ENCODE measurements at places on chromosomes 1 and 21.

GRCh38 chr1:185555743-185556142 lies 178.4 kb upstream of the HMCN1 start:
- DNase-seq = no peak

DNA sequence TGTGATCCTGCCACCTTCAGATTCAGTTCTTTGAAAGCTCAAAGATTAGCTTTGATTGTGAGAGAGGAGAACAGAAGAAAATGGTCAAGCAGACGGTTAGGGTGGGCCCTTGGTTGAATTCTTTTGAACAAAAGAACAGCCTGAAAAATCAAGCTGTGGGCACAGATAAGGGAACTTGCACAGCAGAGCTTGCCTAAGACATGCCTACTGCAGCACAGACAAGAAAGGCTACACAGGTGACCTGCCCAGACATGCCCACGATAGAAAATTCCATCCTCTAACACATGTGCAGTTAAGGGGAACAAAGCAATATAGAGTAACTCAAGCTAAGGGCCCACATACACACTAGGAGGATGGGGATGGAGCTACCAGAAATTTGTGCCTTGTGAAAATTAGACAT lies 512.5 kb upstream of the LRRC7 start:
- DNase-seq = no peak

DNA sequence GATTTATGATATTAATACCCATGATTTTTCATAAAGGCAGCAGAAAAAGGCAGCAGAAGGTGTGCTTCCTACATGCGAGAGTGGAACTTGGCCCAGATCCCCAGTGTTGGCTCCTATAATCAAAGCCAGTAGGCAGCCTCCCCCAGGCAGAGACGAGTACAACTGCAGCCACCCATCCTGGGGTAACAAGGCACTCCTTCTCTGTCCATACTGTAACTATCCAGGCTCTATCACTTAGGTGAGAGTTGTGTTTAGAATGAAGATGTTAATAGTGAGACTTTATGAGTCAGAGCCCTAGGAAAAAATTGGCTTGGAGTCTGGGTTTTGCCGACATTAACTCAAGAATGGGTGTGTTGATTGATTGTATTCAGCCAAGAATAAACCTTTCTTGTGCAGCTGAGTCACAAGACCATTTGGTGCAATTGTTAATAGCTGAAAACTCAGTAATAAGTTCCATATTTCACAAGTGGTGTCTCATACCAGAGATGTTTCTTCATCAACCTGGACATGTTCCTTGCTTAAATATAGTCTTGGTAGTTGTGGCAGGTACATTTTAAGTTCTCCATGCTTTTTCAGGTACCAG lies 322.3 kb downstream of the DUSP10 start:
- DNase-seq = no peak

DNA sequence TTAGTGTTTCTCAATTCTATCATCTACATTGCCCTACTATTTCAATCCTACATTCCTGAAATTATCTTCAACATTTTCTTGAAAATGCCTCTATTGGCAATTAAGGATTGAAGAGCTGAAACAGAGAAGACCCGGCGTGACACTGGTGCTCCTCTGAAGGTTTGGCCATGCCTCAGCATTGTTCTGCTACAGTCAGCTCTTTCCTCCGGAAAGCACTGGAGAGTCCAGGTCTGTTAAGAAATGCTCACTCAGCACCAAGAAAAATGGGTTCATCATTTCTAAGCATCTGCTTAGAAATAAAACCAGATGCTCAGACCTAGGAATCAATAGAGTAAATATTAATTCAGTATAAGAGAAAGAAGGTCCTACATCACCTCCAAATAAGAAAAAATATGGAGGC lies 58.8 kb downstream of the WARS2 start:
- no peak for DNase-seq

- DNase-seq = no peak
These were observed 12.5 kb downstream of the SMIM12 start for GRCh38 chr1:34847094-34847493.

- no peak for DNase-seq
These were observed 453.3 kb downstream of the NUF2 start for GRCh38 chr1:163774978-163775620.

DNA sequence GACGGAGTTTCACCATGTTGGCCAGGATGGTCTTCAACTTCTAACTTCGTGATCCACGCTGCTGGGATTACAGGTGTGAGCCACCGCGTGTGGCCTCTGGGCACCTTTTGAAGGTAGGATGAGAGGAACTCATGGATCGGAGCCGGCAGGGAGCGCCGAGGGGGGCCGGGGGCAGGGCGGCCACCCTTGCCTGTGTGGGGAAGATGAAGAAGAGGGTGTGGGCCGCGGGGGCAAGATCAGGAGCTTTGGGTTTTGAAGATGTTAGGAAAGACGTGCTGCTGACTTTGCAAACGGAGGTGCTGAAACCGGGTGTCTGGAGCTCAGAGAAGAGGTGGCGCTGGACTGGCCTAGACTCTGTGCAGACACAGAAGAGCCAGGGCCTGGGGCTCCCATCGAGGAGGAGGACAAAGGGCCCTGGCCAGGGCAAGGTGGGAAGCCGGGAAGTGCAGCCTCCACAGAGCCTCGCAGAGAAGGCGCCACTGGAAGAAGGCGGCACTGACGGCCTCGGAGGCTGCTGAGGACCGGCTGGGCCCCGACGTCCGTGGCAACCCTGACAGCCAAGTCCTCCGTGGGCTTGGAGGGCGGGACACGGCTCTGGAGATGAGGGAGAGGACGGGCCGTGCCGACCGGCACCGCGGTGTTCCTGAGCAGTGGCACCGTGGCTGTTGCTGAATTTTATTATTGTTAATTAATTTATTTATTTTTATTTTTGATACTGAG lies 13.7 kb downstream of the RNF223 start:
- DNase-seq = no peak

- no peak for DNase-seq
These were observed 17.4 kb upstream of the SLC22A15 start for GRCh38 chr1:115958866-115959265.

- peak; percentile 54 for DNase-seq
These were observed 15.7 kb downstream of the MATN1 start for GRCh38 chr1:30707412-30708360.

- DNase-seq = no peak
These were observed 13.5 kb upstream of the TNFRSF1B start for GRCh38 chr1:12153181-12153785.

- peak; percentile 100 for DNase-seq
These were observed 30.1 kb downstream of the SGIP1 start for GRCh38 chr1:66563941-66564630.

- DNase-seq = no peak
These were observed 135.3 kb upstream of the VANGL1 start for GRCh38 chr1:115506518-115506917.

DNA sequence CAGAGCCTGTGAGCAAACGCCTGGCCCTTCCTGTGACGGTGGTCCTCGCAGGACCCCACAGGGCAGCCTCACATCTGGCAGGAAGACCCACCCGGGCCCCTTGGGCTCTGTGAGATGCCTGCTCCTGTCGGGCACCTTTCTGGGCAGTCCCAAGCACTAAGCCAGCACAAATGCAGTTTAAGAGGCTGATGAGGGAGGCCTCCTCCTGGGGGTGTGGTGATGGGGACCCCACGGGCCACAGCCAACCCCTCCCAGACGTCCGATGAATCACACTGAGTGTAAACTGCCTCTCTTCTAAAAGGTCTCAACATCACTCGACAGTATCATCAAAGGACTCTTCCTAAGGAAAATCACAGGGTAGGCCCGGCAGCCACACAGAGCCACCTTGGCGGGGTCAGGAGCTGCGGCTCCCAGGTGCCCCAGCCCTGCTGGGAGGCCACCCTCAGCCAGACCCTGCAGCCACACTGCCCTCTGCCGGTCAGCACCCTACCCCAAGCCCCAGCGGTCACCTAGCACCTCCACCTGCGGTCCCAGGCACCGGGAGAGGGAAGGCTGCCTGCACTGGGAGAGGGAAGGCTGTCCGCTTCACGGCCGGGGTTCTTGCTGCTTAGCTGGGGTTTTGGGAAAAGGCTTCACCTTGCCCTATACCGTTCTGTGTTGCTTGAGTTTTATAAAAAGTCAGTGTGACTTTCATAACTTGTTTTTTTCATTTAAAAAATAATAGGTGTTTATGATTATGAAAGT lies 3.9 kb upstream of the PRKCZ start:
- no peak for DNase-seq

GRCh38 chr1:44807364-44808062 lies 362 bp upstream of the DYNLT4 start:
- DNase-seq = peak; percentile 87

- peak; percentile 69 for DNase-seq
These were observed 380.5 kb upstream of the CAMK1G start for GRCh38 chr1:209202830-209203532.

DNA sequence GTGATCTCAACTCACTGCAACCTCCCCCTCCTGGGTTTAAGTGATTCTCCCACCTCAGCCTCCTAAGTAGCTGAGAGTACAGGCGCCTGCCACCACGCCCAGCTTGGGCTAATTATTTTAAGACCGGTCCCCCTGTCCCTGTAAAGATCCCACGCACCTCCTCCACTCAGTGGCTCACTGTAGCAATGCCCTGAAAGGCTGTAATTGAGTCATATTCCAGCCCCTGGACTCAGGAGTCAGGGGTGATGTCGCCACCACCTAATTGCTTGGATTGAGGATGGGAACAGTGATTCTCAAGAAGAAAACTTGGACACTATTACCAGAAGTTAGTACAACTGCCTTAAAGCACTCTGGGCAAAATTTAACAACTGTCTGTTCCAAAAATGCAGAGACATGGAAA lies 3.1 kb upstream of the EDARADD start:
- DNase-seq = no peak

GRCh38 chr1:24457866-24458265 lies 42.3 kb downstream of the NIPAL3 start:
- no peak for DNase-seq

- DNase-seq = no peak
These were observed 149.5 kb upstream of the HP1BP3 start for GRCh38 chr1:20936621-20937020.

DNA sequence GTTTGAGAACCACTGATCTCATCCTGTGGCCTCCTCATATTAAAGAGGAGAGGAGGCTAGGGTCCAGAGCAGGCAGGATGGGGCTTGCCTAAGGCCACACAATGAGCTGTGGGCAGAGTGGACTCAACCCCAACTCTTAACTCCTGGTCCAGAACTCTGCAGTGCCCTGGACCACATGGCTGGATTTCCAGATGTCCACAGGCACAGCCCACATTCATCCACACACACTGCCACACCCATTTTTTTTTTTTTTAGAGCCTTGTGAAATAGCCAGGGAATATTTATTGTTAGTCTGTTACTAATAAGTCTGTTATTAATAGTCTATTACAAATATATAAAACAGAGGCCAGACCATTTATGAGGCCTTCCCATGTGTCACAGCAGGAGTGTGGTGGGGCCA lies 192.2 kb downstream of the TRABD2B start:
- DNase-seq = no peak

DNA sequence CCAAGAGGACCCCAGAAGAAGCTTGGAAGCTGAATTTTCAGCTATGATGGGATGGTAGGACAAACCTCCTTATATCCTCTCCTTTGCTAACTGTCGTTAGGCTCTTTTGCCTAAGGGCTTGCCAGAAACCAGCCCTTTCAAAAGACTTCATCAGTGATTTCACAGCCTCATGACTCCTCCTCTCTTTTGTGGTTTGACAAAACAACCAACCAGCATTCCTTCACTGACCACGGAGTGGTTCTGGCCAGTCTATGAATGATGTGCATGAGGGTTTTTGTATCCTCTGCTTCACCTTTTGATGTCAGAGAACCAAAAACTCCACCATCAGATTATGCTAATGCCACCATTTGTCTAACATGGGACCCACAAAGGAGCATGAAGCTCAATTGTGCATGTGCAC lies 116.9 kb upstream of the COA6 start:
- no peak for DNase-seq

DNA sequence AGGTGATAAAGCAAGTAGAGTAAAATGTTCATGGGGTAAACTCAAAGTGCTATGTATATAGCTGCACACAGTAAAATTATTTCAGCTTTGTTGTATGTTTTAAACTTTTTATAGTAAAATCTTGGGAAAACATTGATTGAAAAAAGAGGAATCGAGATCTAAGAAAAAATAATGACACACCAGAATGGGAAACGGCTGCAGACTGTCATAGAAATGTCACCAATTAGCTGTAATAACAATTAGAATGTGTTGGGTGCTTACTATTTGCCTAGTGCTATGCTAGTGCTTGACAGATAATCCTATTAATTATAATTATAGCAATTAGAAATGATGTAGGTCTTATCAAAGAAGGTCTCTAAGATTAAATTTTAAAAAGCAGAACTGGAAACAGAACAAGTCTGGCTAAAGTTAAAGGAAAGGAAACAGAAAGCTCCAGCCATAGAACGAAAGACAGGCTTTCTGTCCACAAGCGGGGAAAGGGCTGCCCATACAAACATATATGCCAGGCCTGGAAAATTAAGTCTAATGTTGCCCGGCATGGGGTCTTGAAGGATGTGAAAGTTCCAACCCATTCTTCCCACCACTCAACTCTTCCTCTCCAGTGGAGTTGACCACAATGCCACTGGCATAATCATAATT lies 5.0 kb downstream of the PCNX2 start:
- no peak for DNase-seq

DNA sequence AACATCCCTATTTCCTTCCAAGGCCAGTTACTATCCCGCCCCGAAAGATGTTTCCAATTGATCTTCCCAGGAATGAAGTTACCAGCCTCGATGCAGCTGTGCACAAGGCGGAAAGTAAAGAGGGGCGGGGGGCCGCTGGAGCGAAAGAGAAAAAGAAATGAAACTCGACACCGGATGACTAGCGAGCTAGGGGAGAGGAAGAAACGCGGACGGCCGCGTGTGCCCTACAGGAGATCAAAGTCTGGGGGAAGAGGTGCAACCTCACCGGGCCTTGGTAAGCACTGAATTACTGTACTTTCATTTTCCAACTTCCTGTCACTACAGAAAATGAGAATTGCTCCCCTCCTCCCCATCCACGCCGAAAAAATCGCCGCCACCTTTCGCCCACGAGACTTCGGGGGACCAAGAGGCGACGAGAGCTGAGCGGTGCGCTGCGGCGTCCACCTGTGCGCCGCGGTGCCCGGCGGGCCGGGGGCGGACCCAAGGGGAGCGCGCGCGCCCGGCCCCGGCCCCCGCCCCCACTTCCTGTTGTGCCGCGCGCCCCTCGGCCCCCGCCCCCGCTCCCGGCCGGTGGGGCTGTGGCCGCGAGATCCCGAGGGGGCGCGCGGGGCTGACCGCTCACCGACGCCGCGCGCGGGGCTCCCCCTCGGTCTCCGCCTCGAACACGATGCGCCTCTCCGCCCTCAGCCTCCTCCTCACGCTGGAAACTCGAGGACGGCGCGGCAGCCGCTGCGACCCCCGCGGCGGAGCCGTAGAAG lies 622 bp downstream of the ELK4 start:
- DNase-seq = peak; percentile 86

GRCh38 chr1:30755746-30756145 lies 1.8 kb downstream of the LAPTM5 start:
- no peak for DNase-seq

DNA sequence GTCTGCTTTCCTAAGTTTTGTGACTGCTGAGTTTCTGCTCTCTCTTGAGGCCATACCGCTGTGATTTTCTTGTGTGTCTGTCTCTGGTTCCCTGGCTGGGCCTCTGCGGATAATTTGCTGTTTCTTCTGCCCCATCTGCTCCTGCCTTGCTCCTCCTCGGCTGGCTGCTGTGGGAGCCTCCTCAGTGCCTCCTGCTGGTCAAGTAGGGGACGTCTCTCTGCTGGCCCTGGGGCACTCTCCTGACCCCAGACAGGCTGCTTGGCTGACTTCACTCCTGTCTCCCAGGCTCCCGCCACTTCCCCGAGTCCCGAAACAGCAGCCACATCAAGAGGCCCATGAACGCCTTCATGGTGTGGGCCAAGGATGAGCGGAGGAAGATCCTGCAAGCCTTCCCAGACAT lies 28.5 kb downstream of the ETNK2 start:
- no peak for DNase-seq

- peak; percentile 11 for DNase-seq
These were observed 43.7 kb downstream of the KIF21B start for GRCh38 chr1:200979574-200980451.
